ENCODE measurements at places on chromosomes 2 and 18.

GRCh38 chr18:54130177-54130576 is 94.3 kb downstream of the MBD2 start:
- no peak for DNase-seq

- DNase-seq, result peak; percentile 65
These were observed 18.3 kb upstream of the MAP4K4 start for GRCh38 chr2:101679037-101679726.

DNA sequence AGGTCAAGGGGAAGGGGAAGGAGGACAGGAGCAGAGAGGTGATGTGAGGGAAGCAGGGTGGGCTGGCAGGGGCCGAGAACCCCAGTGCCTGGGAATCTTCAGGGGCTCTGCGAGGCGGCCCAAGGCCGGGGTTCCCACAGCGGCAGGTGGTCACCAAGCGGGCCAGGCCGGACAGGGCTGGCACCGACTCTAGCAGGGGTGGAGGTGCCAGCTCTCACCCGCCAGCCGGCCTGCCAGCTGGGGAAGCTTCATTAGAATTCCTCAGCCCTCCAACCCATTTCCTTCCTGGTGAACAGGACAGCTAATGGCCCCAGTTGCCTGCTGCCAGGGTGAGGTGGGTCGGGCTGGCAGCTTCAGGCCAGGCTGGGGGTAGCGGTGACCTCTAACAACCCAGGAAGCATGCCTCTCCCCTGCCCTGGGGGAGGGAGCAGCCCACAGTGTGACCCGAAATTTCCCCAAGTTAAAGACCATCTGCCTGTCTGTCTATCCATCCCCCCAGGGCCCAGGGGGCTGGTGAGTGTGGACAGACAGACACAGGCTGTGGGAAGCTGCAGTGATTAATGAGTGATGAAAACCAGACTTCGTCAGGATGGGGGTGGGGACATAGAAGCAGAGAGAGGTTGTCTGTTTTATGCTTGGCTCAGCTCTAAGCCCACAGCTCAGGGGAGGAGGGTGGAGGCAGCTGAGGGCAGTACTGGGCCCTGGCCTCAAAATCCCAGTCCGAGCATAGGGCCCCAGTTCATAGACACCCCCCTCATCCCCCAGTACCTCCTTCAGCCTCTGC is 144.1 kb downstream of the ZFP36L2 start:
- peak; percentile 86 for DNase-seq

- DNase-seq, result no peak
These were observed 77.4 kb downstream of the EML4 start for GRCh38 chr2:42246562-42246961.

DNA sequence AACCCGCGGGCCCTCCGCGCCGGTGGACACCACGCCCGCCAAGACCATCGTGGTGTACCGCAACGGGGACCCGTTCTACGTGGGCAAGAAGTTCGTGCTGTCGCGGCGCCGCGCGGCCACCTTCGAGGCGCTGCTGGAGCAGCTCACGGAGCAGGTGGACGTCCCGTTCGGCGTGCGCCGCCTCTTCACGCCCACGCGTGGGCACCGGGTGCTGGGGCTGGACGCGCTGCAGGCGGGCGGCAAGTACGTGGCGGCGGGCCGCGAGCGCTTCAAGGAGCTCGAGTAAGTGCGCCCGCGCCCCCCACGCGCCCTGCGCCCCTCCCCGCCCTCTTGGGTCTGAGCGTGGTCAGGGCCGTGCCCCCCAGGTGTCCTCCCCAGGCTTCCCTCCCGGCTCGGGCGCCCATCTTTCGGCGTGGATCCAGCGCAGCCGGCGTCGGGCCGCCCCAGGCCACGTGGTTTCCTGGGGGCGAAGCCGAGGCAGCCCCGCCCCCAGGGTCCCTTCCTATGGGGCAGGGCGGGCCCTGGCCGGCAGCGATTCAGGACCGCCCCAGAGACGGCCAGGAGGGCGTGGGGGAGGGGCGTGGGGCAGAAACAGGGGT is 481 bp downstream of the DCDC2C start:
- DNase-seq, result no peak

GRCh38 chr2:83233781-83234180 is 1225.3 kb downstream of the SUCLG1 start:
- DNase-seq, result no peak

- peak; percentile 51 for DNase-seq
These were observed 124.1 kb downstream of the PARD3B start for GRCh38 chr2:204669382-204669781.

GRCh38 chr2:21860907-21861306 is 737.1 kb downstream of the TDRD15 start:
- DNase-seq, result no peak

GRCh38 chr2:63736354-63736753 is 105.3 kb upstream of the UGP2 start:
- peak; percentile 20 for DNase-seq

DNA sequence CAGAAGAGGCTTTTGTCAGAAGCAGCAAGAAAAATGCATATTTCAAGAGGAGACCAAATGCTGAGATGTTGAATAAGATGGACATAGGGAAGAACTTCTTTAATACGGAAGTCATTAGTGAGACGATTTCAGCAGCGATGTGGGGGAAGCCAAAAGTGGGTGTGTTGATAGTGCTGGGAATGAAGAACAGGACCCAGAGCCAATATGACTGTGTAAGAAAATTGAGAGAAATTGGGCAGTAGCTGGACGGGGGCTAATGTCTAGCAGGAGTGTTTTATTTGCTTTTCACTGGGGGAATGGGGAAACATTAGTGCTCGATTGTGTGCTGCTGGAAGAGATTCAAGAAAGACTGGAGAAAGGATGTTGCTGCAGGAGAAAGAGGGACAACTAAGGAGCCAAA is 788.7 kb upstream of the KLHL29 start:
- no peak for DNase-seq

DNA sequence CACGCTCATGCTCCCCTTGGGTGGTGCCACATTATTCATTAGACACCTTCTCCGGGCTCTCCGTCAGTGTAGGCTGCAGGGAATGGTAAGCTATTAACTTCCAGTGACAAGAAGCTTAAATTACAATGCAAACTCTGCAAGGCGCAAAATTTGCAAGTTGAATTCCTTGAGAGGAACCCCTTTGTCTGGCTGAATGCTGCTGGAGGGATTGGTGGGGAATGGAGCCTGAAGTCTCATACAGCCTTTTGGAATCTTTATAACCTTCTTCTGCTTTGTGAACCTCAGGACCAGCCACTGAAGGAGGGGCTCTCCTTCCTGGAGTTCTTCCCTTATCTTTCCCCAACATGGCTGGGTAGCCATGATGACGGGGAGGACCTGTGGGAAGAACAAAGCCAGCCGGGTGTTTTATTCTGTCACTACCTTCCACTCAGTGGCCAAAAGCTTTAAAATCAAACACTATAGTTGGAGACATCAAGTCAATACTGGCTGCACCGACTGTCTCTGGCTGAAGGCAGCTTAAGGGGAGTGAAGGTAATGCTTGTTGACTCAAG is 220.9 kb upstream of the EPHA4 start:
- no peak for DNase-seq

DNA sequence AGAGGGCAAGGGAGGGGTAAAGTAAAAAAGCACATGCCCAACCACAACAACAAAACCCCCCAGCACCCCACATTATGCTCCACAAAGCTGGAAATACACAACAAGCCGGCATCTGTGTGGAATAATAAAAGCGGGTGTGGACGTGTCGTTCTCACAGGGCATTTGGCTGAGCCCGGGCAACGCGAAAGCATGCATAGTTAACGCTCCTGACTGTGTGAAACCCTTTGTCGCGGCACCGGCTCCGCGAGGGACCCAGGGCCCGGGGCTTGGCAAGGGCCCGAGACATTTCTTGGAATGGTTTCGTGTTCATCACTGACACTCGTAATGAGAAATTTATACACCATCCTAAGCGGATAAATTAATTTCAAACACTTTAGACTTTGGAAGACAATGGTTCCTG is 165.6 kb downstream of the INHBB start:
- no peak for DNase-seq

GRCh38 chr2:145028101-145028920 is 508.4 kb upstream of the ZEB2 start:
- no peak for DNase-seq

- DNase-seq, result peak; percentile 81
These were observed 39.5 kb downstream of the TGOLN2 start for GRCh38 chr2:85288244-85288725.

- no peak for DNase-seq
These were observed 320.6 kb upstream of the SALL3 start for GRCh38 chr18:78659057-78659456.

DNA sequence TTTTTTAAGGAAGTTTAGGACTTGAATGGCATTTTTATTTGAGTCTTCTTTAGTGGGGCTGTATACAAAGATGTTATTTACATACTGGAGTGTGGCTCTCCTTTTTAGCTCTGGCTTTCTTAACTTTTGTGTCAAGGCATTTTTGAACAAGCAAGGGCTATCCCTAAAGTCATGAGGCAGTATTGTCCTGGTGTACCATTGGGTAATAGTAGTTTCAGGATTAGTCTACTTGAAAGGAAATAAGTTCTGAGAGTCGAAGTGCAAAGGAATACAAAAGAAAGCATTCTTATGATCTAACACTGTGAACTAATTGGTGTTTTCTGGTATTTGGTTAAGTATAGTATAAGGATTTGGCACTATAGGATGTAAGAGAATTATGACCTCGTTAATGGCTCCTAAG is 1.9 kb upstream of the CYP27A1 start:
- no peak for DNase-seq

- DNase-seq, result no peak
These were observed 22.5 kb downstream of the AQP12A start for GRCh38 chr2:240713928-240714746.

DNA sequence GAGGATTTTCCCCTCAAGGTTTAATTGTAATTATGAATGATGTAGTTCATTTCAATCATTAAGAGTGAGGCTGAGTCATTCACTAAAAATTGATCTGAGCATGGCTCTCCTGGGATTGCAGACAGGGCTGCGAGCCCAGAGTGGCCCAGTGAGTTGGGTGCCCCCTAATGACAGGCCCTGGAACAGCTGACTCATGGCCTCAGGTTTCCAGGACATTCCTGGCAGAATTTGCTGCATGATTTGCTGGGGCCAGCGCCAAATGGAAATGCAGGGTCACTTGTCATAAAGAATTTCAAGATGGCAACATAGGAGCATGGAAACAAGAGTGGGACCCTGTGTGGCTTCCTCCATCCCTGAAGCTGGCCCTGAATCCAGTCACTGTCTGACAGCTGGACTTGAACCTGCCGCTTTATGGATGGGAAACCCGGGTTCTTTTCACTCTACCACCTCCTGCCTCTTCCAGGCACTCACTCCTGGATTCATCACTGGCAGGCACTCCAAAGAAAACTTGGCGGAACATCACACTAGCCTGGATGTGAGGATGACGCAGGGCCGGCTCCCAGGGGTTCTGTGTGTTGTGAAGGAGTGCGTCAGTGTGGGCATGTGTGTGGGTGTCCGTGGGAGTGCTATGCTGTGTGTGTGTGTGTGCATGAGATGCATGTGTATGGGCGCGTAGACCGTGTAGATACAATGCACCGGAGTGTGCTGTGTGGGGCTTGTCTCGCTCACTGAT is 15.2 kb downstream of the OTOF start:
- peak; percentile 68 for DNase-seq

DNA sequence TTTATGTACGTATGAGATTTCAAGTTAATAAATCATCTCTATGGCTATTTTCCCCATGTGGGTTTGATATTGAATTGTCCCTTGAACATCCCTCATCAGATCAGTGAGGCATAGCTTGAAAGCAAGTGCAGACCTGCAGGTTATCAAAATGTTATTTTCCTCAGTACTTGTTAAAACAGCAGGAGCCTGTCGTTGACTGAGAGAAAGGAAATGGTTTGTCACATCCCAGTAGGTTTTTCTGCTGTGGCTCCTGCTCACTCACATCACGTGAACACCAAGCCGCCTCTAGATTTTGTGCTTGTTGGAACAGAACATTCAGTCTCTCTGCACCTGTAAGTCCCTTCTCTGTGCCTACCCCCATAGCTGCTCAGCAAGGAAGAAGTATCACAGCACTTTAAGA is 340.3 kb downstream of the CELF4 start:
- no peak for DNase-seq

DNA sequence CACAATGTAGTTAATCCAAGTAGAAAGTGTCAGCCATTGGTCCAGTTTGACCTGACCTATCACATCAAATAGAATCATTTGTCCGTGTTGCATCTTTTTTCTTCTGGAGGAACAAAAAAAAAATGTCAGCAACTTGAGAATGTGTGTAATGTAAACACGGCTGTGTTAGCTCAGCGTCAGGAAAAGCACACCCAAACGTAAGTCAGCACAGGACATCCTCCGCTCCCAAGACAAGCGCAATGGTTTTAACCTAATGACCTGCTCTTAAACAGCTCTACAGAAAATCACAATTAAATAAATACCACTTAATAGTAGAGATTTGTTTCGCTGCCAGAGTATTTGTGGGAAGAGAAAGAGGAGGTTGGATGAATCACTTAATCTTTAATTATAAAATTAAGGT is 59.4 kb downstream of the OSR1 start:
- no peak for DNase-seq

DNA sequence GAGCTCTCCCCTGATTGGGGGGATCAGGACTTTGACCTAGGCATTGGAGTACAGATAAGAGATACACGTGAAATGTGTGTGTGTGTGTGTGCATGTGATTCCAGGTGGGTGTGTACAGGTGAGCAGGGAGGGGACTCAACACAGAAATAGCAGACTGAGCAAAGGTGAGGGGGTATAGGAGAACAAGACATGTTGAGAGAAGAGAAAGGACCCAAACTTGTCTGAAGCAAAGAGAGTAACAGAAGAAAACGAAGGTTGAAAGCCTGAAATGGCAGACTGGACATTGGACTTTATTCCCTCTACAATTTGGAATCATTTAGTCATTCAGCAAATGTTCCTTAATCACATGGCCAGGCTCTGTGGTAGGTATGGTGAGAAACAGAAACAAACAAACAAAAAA is 23.3 kb downstream of the MRO start:
- no peak for DNase-seq

GRCh38 chr18:13447621-13448334 is 229.2 kb downstream of the LDLRAD4 start:
- no peak for DNase-seq

GRCh38 chr18:4245456-4245855 is 209.7 kb downstream of the DLGAP1 start:
- DNase-seq, result no peak

GRCh38 chr2:85681776-85682175 is 12.4 kb upstream of the GNLY start:
- DNase-seq, result no peak

GRCh38 chr2:201931475-201931874 is 102.2 kb upstream of the FZD7 start:
- no peak for DNase-seq

DNA sequence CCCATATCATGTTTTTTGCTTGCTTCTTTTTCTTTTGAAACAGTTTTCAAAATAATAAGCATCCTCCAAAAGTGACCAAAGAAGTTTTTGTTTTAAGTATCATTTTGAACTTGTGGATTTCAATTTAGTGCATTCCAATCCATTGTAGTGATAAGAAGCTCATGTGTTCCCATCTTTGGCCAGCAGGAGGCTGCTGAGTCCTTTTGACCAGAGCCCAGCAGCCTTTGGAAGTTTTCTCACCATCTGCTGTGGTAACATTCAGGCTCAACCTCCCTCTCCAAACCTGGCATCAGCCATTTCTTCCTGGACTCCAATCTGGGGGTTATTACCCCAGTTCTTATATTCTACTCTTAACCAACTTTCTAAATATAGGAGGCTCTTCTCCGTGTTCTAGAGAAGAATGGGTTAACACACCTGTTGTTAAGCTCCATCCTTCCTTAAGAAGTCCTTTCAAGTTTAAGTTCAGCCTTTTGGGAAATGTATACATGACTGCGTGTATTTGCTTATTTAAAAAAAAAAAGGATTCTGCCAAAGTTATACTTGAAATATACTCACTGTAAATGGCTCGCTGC is 39.0 kb upstream of the MAL start:
- peak; percentile 75 for DNase-seq
